ENCODE measurements at places on chromosomes 2 and 18.

DNA sequence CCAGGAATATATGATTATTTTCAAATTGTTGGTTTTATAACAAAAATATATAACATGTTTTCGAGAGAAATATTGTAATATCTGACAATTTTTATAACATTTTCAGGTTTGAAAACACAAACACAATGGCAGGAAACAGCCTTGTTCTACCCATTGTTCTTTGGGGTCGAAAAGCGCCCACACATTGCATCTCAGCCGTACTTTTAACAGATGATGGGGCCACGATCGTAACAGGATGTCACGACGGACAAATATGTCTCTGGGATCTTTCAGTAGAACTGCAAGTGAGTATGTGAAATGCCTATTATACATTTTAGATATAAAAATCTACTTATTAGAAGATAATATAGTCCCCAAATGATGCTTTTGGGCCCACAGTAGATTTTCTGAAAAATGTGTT lies 21.2 kb downstream of the WDR7 start:
- no peak for DNase-seq

- DNase-seq: no peak
These were observed 440.4 kb upstream of the NRXN1 start for GRCh38 chr2:51472300-51472699.

DNA sequence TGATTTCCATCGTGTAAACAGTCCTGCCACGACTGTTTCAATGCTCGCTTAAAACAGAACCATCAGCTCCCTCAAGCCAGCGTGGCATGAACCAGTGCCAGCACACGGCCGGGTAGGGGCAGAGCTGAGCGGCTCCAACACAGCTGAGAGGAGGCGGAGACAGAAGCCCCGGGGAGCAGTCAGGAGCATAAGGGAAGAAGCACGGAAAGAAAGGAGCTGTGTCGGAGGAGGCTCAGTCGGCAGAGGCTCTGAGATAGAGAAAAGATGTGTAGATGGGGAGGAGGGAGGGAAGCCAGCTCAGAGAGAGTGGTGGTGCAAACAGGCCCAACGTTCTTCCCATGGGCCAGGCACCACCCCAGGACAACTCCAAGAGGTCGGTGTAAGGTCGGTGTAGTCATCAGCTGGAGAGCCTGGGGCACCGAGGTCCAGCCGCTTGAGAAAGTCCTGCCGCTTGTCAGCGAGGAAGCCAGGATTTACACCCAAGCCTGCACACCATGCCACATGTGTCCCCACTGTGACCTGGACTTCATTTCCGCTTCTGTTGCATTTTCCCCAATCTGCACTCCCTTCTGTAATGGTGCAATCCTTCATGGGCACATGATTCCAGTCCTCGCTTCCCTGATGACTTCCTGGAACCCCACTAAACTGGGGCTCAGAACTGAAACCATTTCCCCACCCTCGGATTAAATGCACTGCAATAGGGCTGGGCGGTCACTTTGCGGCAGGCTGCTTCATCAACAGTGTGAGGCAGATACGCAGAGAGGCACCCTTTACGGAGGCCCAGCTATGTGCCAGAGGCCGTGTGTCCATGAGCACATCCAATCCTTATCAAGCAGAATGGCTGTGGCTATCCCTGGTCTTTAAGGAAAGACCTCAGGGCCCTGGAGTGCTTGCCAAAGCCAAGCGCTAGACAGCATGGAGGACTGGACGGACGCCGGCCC lies 43.5 kb downstream of the CYP27C1 start:
- no peak for DNase-seq

DNA sequence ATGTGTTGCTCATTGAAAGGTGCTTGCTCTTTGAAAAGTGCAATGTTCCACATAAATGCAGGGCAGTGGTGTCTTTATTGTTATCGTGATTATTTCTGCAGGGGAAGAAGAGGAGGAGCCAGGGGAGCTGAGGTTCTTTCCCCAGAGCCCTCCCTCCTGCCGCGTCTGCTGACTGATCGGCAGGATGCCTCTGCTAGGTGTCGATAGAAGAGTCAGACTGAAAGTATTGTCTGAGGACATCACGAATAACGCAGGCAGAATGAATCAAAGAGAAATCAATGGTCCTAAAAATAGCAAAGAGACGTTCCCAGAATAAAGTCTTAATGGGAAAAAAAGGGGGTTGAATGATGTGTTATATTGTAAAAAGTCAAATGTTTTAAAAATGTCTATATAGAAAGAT lies 47.4 kb upstream of the SIX3 start:
- no peak for DNase-seq

- peak; percentile 60 for DNase-seq
These were observed 19.4 kb downstream of the THAP4 start for GRCh38 chr2:241617431-241618154.

DNA sequence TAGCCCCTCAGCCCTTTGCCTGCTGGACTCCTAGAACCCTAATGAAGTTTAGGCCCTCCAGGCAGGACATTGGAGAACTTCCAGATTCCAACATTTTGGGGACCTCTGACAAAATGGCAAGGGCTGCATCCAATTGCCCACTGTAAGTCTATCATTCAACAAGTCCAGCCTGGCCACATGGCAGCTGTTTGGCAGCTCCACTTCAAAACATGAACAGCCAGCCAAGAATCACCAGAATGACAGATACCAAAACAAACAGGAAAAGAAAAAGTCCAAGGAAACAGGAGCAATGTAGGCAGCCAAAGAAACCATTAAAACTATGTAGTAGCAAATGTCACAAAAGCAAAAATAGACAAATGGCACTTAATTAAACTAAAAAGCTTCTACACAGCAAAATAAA lies 25.5 kb downstream of the SLC4A5 start:
- DNase-seq: no peak

- no peak for DNase-seq
These were observed 193.3 kb upstream of the AGAP1 start for GRCh38 chr2:235300368-235301201.
